ENCODE measurements at places on chromosomes 2 and 18. TPM values are rescaled to one million over a fixed set of nuclear protein-coding genes. Genes with fewer than 3 reads are reported as not detected.

Gene SKOR2
- total RNA-seq: not detected

Gene LDLRAD4
- total RNA-seq: 56.8 TPM

Gene MTCL1
- 0.13 TPM for total RNA-seq

Gene UGT1A10
- total RNA-seq: not detected

Gene IHH
- not detected for total RNA-seq

Gene KCNE4
- not detected for total RNA-seq

Gene EHD3
- 3.6 TPM for total RNA-seq

Gene PRSS56
- not detected for total RNA-seq

Gene ZC3H6
- 29.1 TPM for total RNA-seq

Gene RBKS
- 1.5 TPM for total RNA-seq

Gene SLC38A11
- total RNA-seq: 0.74 TPM

Gene CCDC178
- total RNA-seq: not detected

Gene CTAGE1
- not detected for total RNA-seq

DNA sequence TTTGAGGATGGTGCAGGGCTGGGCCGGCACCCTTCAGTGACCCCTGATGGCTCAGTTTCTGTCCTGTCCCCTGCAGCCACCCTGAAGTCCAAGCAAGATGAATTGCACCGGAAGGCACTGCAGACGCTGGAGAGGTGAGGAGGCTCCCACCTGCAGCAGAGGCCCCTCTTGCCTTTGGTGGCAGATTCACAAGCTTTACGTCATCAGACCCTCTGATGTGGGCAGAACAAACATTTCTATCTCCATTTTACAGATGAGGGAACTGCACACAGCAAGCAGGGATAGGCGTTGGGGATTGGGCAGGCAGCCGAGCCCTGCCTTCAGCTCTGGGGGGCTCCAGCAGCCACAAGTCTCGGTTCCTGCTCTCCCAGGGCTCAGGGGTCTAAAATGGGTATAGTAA lies 107.7 kb upstream of the MCFD2 start:
- peak overlapping the region; percentile 89 for H3K27ac ChIP-seq
- DNase-seq: peak; percentile 78
- H3K4me1 ChIP-seq: peaks cover 22% of the 10 kb centered on the region
- peaks cover 59% of the 10 kb centered on the region for H3K36me3 ChIP-seq
- peak overlapping the region; percentile 61 for H3K4me3 ChIP-seq
- no peaks in the 10 kb centered on the region for H3K27me3 ChIP-seq

GRCh38 chr2:45935791-45936622 lies 284.5 kb downstream of the PRKCE start:
- no peaks in the 10 kb centered on the region for H3K36me3 ChIP-seq
- DNase-seq: peak; percentile 57
- H3K27me3 ChIP-seq: no peaks in the 10 kb centered on the region

DNA sequence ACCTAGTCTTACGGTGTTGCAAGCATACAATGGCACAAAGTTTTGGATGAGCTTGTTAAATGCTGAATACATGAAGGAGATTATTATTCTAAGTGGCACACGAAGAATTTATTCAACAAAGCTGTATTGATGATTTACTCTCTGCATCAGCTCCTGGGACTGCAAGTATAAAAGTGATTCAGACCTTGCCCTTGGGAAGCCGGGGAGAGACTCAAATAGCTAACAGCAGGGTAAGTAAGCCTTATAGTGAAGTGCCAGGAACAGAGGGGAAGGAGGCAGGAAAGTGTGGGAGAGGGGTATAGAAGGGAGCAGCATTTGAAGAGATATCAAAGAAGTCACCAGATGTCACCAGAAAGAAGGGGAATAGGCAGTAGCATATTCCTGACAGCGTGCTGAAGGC lies 115.4 kb downstream of the MCFD2 start:
- DNase-seq: no peak
- H3K4me3 ChIP-seq: no peak overlapping the region
- H3K4me1 ChIP-seq: no peaks in the 10 kb centered on the region
- H3K27ac ChIP-seq: no peak overlapping the region
- no peaks in the 10 kb centered on the region for H3K36me3 ChIP-seq
- H3K27me3 ChIP-seq: peaks cover 2% of the 10 kb centered on the region

DNA sequence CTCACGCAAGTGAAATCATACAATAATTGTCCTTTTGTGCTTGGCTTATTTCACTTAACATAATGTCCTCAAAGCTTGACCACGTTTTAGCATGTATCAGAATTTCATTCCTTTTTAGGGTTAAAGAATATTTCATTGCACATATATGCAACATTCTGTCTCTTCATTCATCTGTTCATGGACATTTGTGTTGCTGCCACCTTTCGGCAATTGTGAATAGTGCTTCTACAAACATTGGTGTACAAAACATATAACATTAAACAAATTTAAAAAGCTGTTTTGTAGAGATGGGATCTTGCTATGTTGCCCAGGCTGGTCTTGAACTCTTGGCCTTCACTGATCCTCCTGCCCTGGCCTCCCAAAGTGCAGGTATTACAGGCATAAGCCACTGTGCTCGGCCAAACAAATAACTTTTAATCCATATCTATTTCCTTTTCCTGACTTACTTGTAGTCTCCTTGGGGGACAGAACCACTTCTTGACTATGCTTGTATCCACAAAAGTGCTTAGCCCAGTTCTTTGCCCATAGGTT lies 209.3 kb downstream of the SLC4A3 start:
- no peak overlapping the region for H3K27ac ChIP-seq
- no peak for DNase-seq
- H3K36me3 ChIP-seq: no peaks in the 10 kb centered on the region
- peaks cover 8% of the 10 kb centered on the region for H3K27me3 ChIP-seq
- no peak overlapping the region for H3K4me3 ChIP-seq

DNA sequence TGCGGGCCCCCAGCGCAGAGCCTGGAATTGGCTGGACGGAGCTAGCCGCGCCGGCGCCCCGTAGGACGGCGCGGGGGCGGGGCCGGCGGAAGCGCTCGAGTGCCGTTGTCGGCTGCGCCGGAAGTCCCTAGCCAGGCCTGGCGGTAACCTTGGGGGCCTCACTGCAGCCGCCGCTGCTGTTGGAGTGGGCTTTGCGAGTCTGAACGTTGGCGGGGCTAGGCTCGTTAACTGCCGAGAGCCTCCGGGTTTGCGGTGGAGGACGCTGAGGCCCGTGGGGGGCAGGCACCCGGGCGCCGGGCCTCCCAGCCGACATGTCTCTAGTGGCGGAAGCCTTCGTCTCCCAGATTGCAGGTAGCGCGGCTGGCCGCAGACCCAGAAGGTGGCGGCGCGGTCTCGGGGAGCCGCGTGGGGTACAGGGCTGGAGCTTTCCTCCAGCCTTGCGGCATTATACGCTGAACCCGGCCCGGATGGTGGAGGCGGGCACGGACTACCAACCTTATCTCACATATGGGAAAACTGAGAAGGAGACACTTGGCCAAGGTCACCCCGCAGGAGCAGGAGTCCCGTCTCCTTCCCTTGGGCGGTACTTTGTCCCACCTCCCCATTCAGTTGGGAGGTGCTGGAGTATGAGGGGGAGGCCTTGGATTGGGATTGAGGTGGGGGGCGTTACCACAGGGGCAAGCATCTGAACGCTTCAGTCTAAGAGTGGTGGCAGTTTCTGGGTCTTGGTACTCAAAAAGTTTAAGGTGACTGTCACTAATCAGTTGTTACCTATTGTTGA lies at the start of gene MTX2:
Gene MTX2, plus strand, starts transcription at position 124 of the 781 bp plus-strand sequence. Its CDS starts 188 bp downstream, at position 312.
- H3K4me3 ChIP-seq: peak within 1 kb of the TSS; percentile 97
- no peaks in the 10 kb centered on the region for H3K27me3 ChIP-seq
- H3K27ac ChIP-seq: peak within 1 kb of the TSS; percentile 92
- peaks cover 11% of the 10 kb centered on the region for H3K4me1 ChIP-seq
- DNase-seq: peak; percentile 59
- no peaks in the 10 kb centered on the region for H3K36me3 ChIP-seq

DNA sequence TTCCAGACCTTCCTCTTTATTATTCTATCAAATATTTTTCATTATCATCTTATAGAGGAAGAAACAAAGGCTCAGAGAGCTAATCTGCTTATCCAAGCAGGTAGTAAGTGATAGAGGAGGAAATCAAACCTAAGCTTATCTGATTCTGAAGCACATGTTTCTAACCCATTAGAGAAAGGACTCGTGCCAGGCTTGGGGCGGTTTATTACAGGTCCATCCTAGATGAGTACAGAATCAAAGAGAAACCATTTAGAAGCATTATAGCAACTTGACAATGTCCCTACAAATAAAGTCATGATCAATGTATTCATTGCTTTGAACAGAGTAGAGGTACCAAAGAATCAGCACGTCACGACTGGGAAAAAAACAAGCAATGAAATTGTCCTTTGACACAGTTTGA lies 303.0 kb downstream of the CYRIA start:
- no peaks in the 10 kb centered on the region for H3K27me3 ChIP-seq
- DNase-seq: no peak
- no peak overlapping the region for H3K27ac ChIP-seq
- no peaks in the 10 kb centered on the region for H3K36me3 ChIP-seq

DNA sequence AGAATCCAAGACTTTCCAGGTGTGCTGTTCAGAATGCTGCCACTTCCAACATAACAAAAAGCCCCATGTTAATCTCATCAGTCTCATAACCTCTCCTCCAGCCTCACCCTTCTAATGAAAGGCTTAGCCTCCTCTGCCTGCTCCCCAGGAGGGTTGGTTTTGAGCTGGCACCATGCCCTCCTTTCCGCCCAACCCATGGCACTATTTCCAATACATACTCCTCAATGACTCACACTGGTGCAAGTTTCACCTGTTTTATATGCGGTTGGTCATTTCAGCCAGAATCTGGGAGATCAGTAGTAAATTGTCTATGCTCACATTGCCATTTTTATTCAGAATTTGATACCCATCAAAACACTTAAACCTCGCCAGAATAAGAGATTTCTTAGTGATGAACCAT lies 157.6 kb upstream of the NRP2 start:
- peaks cover 4% of the 10 kb centered on the region for H3K27me3 ChIP-seq
- DNase-seq: no peak
- no peaks in the 10 kb centered on the region for H3K36me3 ChIP-seq
- no peak overlapping the region for H3K27ac ChIP-seq
- H3K4me3 ChIP-seq: no peak overlapping the region

- H3K27ac ChIP-seq: peak within 1 kb of the TSS; percentile 54
- H3K4me3 ChIP-seq: peak within 1 kb of the TSS; percentile 84
- DNase-seq: peak; percentile 55
- H3K36me3 ChIP-seq: no peaks in the 10 kb centered on the region
- peaks cover 28% of the 10 kb centered on the region for H3K4me1 ChIP-seq
Measured at GRCh38 chr18:62324917-62325805, at the start of gene TNFRSF11A. TNFRSF11A (plus strand) TSS chr18:62325310; CDS start chr18:62325353, 43 bp downstream.

GRCh38 chr2:196468394-196468793 lies 171.1 kb upstream of the CCDC150 start:
- H3K27me3 ChIP-seq: peaks cover 24% of the 10 kb centered on the region
- H3K4me1 ChIP-seq: no peaks in the 10 kb centered on the region
- no peak overlapping the region for H3K4me3 ChIP-seq
- H3K36me3 ChIP-seq: no peaks in the 10 kb centered on the region
- DNase-seq: no peak
- H3K27ac ChIP-seq: no peak overlapping the region

GRCh38 chr18:59610546-59611140 lies 86.6 kb downstream of the CCBE1 start:
- H3K27me3 ChIP-seq: no peaks in the 10 kb centered on the region
- H3K4me3 ChIP-seq: no peak overlapping the region
- no peak overlapping the region for H3K27ac ChIP-seq
- H3K36me3 ChIP-seq: no peaks in the 10 kb centered on the region
- H3K4me1 ChIP-seq: no peaks in the 10 kb centered on the region
- DNase-seq: no peak

- DNase-seq: no peak
- H3K27me3 ChIP-seq: peaks cover 2% of the 10 kb centered on the region
- no peak overlapping the region for H3K27ac ChIP-seq
- H3K4me3 ChIP-seq: no peak overlapping the region
Measured at GRCh38 chr2:179842498-179843153, 18.8 kb downstream of the ZNF385B start.

DNA sequence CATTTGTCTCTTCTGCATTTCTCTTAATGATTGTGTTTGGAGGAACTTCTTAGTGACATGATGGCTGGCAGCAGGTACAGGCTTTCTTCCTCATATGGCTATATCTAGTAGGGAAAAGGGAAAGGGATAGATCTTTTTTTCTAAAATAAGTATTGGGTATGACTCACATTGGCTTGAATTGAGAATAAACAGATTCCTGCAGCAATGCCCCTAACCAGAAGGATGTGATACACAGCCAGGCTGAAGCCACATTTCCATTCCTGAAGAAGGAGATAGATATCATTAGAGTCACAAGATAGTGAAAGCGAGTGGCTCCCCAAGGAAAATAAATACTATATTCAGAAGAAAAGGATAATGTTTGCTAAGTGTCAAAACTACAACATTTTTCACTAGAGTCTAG lies 61.1 kb downstream of the VWC2L start:
- H3K27me3 ChIP-seq: no peaks in the 10 kb centered on the region
- no peaks in the 10 kb centered on the region for H3K4me1 ChIP-seq
- no peaks in the 10 kb centered on the region for H3K36me3 ChIP-seq
- H3K27ac ChIP-seq: no peak overlapping the region
- no peak overlapping the region for H3K4me3 ChIP-seq

DNA sequence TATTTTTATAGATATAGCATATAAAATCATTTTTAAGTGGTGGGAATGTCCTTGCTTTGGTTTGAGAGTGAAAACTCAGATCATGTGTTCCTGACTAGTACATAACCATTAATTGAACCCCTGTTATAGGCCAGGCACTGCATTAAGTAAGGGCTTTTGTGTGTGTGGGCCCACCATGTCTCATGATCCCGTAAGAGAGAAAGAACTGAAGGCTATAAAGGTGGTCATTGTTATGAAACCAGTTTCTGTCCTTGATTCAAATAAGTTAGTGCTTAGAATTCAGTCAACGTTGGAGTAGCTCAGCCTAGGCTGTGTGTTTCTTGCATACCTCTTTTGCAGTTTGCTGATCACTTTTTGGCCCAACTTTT lies 91.5 kb downstream of the LIMS1 start:
- H3K27me3 ChIP-seq: no peaks in the 10 kb centered on the region
- no peak for DNase-seq
- H3K4me1 ChIP-seq: peaks cover 15% of the 10 kb centered on the region
- no peaks in the 10 kb centered on the region for H3K36me3 ChIP-seq
- H3K27ac ChIP-seq: peak overlapping the region; percentile 54
- no peak overlapping the region for H3K4me3 ChIP-seq

- no peaks in the 10 kb centered on the region for H3K4me1 ChIP-seq
- no peak overlapping the region for H3K27ac ChIP-seq
- no peak overlapping the region for H3K4me3 ChIP-seq
- no peak for DNase-seq
- no peaks in the 10 kb centered on the region for H3K27me3 ChIP-seq
Measured at GRCh38 chr18:58586886-58587285, 42.0 kb downstream of the ALPK2 start.

- H3K27me3 ChIP-seq: no peaks in the 10 kb centered on the region
- no peak overlapping the region for H3K27ac ChIP-seq
Measured at GRCh38 chr2:231764124-231764523, 17.0 kb downstream of the PDE6D start.

- no peaks in the 10 kb centered on the region for H3K36me3 ChIP-seq
- DNase-seq: no peak
- H3K27ac ChIP-seq: no peak overlapping the region
- no peak overlapping the region for H3K4me3 ChIP-seq
- H3K4me1 ChIP-seq: peaks cover 10% of the 10 kb centered on the region
- no peaks in the 10 kb centered on the region for H3K27me3 ChIP-seq
Measured at GRCh38 chr18:54241483-54241882, 17.0 kb upstream of the MBD2 start.

Data from naive thymus-derived CD8-positive, alpha-beta T cell (primary cell).